Neuronal stem cell (in vitro differentiated cells): ENCODE measurements at places on chromosomes 4 and X.

GRCh38 chr4:79044141-79044659 is 105.0 kb upstream of the PAQR3 start:
- H3K4me3 ChIP-seq, result no peak overlapping the region
- H3K36me3 ChIP-seq, result no peaks in the 10 kb centered on the region
- H3K27me3 ChIP-seq, result no peaks in the 10 kb centered on the region

GRCh38 chrX:2691543-2692220 is 587 bp downstream of the CD99 start:
- H3K27ac ChIP-seq, result no peak overlapping the region
- H3K4me3 ChIP-seq, result peak overlapping the region; percentile 98
- H3K27me3 ChIP-seq, result no peaks in the 10 kb centered on the region
- H3K4me1 ChIP-seq, result peaks cover 17% of the 10 kb centered on the region
- DNase-seq, result no peak
- peaks cover 6% of the 10 kb centered on the region for H3K36me3 ChIP-seq

DNA sequence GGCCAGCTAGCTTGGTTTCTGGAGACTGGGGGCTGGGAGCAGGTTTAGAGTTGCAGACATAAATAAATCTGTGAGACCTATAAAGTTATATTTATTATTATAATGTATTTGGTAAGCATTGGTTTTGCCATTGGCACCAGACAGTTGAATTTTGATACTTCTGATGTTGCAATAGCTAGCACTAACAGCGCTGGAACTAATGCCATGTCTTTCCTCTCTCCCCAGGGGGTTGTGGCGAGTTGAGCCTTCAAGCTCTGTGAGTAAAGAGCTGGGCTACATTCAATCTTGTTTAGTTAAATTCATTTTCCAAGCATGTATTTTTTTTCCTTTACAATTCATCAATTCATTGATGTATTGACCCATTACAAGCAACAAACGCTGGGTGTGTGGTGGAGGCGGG is 358.7 kb upstream of the NR3C2 start:
- H3K27ac ChIP-seq, result no peak overlapping the region
- H3K36me3 ChIP-seq, result no peaks in the 10 kb centered on the region
- H3K27me3 ChIP-seq, result no peaks in the 10 kb centered on the region
- DNase-seq, result no peak
- no peak overlapping the region for H3K4me3 ChIP-seq

DNA sequence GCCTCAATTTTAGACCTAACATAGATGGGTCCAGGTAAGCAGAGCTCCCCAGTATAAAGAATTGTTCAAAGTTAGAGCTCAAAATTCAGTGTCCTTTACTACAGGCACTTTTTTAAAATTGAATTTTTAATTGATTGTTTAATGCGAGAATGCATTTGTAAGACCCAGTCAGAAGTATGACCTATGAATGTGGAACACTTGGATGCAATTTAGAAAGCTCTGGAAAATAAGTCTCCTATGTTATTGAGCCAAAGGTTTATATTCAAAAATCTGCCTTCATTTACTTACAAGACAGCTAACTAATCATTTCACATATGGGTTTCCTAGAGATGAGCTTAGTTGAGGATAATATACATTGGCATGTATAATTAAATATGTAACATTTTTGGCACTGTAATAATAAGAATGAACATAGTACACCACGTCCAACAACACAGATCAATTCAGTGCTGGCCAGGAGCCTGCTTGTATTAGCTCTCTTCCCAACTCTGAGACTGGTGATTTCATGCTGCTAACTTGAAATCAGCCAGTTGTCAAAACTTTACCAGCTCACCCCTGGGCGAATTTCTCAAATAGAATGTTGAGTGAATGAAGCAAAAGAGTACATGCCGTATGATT is 197.2 kb upstream of the NPY2R start:
- H3K27me3 ChIP-seq, result no peaks in the 10 kb centered on the region
- no peak overlapping the region for H3K27ac ChIP-seq
- no peak overlapping the region for H3K4me3 ChIP-seq
- H3K4me1 ChIP-seq, result no peaks in the 10 kb centered on the region
- DNase-seq, result no peak

- H3K36me3 ChIP-seq, result no peaks in the 10 kb centered on the region
- H3K4me3 ChIP-seq, result peak overlapping the region; percentile 41
- H3K4me1 ChIP-seq, result peaks cover 9% of the 10 kb centered on the region
- no peak overlapping the region for H3K27ac ChIP-seq
- no peak for DNase-seq
These were observed 652 bp downstream of the COL25A1 start for GRCh38 chr4:109301651-109302360.

GRCh38 chrX:103398421-103398864 is 22.1 kb downstream of the BEX3 start:
- H3K4me3 ChIP-seq, result no peak overlapping the region
- no peak for DNase-seq
- H3K27ac ChIP-seq, result no peak overlapping the region

DNA sequence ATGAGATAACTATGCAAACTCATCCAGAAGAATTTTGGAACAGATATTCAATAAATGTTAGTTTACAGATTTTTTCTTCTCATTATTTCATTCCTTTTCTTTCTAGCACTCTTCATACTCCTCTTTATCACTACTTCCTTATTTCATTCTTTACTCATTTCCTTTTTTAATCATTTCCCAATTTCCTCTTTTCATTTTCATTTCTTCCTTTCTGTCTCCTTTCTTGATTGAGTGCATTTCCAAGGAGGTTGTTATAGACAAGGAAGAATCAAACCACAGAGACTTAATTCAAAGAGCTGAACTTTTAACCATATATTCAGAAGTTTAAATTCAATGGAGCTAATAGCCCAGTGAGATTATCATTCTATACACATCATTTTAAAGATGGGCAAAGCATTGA is 600.7 kb downstream of the ARAP2 start:
- H3K36me3 ChIP-seq, result no peaks in the 10 kb centered on the region
- H3K4me3 ChIP-seq, result no peak overlapping the region
- H3K27ac ChIP-seq, result no peak overlapping the region
- H3K27me3 ChIP-seq, result no peaks in the 10 kb centered on the region

DNA sequence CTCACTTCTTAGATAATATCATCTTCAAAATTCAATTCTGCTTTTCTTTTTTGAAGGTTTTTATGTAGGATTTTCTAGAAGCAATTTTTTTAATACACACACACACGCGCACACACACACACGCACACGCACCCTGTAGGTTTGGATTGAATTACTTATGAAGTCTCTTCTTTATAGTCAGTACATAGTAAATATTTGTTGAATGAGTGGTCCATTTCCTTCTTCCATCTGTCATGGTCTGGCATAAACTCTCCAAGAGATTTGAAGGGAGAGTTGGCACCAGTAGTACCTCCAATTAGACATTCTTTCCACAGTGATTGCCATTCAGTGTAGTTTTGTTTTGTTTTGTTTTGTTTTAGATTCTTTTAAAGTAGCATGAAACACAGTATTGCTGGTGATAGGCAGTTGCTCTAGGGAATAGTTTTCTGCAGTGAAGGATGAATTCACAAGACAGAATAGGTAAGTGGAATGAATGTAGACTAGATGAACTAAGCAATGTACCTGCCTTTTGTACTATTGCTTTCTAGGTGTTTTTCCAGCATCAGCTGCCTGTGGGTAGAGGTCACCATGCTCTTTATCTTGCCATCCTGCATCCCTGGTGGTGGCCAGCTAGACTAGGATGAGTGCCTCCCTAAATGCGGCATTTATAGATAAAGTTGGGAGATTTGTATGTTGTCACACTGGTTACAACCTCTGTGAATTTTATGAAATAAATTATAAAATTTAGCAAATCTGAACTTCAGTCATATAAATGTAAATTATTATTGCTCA is 20.5 kb downstream of the PDLIM5 start:
- no peak overlapping the region for H3K4me3 ChIP-seq
- no peaks in the 10 kb centered on the region for H3K36me3 ChIP-seq
- no peaks in the 10 kb centered on the region for H3K4me1 ChIP-seq

DNA sequence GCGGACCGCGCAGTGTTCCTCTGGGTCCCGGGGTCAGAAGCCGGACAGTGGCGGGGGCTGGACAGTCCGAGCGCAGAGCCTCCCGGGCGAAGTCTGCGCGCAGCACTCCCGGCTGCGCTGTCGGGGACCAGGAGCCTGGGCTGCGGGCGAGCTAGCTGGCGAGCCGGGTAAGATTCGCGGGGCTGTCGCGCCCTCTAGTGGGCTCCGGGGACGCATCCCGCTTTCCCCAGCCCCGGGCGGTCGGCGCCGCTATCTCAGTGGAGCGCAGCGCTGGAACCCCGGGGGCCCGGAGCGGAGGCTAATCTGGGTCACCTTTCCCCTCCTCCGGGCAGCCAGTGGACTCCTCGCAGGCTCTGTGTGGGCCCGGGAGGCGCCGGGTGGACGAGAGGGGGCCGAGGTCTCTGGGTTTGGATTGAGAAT is 4.2 kb downstream of the PDGFRA start:
- H3K36me3 ChIP-seq, result no peaks in the 10 kb centered on the region
- no peaks in the 10 kb centered on the region for H3K4me1 ChIP-seq
- H3K27me3 ChIP-seq, result peaks cover 52% of the 10 kb centered on the region
- peak overlapping the region; percentile 77 for H3K27ac ChIP-seq
- peak overlapping the region; percentile 93 for H3K4me3 ChIP-seq

- H3K27me3 ChIP-seq, result no peaks in the 10 kb centered on the region
- no peak overlapping the region for H3K27ac ChIP-seq
- H3K4me3 ChIP-seq, result no peak overlapping the region
- DNase-seq, result no peak
- H3K36me3 ChIP-seq, result no peaks in the 10 kb centered on the region
These were observed 608.8 kb upstream of the EPHA5 start for GRCh38 chr4:66279084-66279483.

DNA sequence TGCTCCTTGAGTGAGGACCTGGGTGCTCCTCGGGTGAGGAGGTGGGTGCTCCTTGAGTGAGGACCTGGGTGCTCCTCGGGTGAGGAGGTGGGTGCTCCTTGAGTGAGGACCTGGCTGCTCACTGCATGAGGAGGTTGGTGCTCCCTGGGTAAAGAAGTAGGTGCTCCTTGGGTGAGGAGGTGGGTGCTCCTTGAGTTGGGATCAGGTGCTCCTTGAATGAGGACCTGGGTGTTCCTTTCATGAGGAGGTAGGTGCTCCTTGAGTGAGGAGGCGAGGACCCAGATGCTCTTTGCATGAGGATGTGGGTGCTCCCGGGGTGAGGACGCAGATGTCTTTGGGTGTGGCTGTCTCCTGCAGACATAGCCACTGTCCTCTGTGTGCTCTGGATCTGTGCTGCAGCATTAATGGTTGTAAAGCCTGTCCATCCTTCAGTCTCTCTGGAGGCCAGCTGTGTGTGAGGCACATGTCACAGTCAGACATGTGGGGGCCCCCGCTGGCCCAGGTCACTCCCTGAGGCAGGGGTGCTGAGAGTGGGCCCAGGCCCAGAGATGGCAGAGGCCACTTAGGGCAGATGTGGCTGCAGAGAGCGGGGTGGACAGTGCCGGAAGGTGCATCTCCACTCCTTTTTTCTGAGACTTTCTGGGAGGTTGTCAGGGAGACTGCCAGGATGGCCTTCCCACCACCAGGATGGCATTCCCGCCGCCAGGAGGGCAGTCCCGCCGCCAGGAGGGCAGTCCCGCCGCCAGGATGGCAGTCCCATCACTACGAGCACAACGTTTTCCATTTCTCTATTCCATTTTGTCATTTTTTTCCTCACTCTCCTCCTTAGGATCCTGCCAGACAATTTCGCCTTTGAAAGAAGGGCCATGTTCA is 101.8 kb downstream of the HMX1 start:
- H3K27ac ChIP-seq, result no peak overlapping the region
- H3K27me3 ChIP-seq, result no peaks in the 10 kb centered on the region
- no peaks in the 10 kb centered on the region for H3K4me1 ChIP-seq
- no peaks in the 10 kb centered on the region for H3K36me3 ChIP-seq
- H3K4me3 ChIP-seq, result no peak overlapping the region
